ENCODE measurements at places on chromosomes 2 and 18.
A peak's percentile ranks its signal among the peaks of the same experiment; 100 is the strongest.

DNA sequence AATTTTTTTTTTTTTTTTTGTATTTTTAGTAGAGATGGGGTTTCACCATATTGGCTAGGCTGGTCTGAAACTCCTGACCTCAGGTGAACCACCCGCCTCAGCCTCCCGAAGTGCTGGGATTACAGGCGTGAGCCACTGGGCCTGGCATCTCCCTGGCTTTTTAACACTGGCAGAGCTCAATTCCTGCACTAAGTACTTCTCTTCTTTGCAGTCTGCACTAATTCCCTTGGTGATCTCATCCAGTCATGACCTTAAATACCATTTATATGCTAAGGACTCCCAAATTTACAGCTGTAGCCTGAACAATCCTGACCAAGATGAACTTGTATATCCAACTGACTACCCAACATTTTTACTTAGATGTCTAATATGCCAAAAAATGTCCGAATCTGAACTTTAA, 10.2 kb downstream of the PREPL start:
- no peak for DNase-seq

DNA sequence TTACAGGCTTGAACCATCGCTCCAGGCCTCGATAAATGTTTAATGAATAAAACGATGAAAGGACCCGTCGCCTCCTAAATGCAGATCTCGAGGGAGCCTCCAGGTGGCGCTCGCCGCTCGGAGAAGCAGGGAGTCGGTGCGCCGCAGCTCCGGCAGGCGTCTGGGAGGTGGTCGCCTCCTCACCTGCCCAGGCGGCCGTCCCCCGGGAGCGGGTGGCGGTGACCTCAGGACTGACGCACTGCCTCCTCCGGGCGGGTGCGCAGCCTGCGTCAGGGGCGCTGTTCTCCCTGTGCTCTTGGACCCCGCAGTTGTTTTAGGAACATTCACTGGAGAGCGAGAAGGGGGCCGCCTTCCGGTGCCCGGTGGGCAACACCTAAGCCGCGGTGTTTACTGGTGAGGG, 38.6 kb upstream of the POLE4 start:
- DNase-seq = peak; percentile 69

DNA sequence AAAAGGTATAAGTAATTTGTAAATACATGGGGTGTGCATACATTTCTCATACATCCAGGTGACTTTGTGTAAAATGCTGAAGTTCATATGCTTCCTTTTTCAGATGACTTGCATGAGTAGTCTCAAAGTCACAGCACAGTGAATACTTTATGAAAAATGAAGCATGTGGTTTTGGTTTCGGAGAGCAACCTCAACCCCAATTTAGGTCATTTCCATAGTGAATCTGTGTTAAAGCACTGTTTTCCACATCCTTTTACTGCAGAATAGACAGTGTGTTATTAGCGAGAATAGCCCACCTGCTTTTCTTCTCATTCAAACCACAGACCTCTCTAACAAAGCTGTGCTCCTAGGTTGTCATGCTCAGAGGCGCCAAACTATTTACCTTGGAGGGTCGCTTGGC, 204.4 kb upstream of the RASGRP3 start:
- peak; percentile 33 for DNase-seq

GRCh38 chr18:72601944-72602343, 57.8 kb upstream of the CBLN2 start:
- no peak for DNase-seq

DNA sequence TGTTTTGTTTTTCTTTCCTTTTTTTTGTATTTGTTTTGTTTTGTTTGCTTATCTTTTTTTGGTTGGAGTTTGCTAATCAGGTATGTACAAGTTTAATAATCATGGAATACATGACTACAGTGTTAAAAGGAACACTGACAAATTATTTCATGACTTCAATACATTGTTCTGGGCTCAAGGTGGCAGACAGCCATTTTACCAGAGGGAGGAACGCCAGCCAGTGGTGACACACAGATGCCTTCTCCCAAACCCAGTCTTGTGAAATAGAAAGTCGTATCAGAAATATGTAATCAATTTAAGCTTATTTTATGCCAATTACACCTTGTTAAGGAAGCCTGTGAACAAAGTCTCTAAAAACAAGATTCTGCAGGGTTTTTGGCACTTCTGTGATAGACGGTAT, 264.0 kb upstream of the EPHA4 start:
- DNase-seq = no peak

DNA sequence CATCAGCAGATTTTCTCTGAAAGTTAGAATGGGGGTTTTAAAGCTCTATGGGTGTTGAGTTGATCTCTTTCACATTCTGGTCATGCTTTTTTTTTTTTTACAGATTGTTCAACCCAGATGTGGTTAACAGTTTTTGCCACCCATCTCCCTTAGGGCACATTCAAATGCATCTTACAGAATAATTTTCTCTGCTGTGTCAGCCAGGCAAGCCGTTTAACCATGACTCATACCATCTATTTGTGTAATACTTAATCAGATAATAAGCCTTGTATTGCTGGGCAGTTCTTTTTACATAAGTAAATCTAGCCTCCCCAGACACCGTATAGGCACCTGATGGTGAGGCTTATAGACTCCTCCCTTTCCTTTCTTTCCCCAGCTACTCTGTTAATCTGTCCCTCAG, 62.0 kb downstream of the TGIF1 start:
- peak; percentile 50 for DNase-seq

DNA sequence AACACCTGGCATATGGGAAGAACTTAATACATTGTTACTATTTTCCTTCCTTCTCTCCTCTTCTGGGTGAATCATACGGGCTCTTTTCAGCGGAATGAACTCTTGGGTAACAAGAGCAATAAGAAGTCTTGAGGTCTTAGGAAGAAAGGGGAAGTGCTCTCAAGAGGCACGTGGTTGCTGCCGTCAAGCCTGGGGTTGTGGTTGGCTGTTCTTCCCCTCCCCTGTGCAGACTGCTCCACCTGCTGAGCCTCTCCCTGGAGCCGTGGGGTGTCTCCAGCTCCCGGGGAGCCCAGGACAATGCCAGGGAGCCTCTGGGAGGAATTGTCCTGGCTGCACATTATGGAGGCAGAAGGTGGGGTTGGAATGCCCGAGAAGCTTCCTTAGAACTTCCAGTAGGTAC, 19.4 kb downstream of the TOGARAM2 start:
- DNase-seq = peak; percentile 65

GRCh38 chr2:188378371-188378950, 86.8 kb downstream of the GULP1 start:
- no peak for DNase-seq

DNA sequence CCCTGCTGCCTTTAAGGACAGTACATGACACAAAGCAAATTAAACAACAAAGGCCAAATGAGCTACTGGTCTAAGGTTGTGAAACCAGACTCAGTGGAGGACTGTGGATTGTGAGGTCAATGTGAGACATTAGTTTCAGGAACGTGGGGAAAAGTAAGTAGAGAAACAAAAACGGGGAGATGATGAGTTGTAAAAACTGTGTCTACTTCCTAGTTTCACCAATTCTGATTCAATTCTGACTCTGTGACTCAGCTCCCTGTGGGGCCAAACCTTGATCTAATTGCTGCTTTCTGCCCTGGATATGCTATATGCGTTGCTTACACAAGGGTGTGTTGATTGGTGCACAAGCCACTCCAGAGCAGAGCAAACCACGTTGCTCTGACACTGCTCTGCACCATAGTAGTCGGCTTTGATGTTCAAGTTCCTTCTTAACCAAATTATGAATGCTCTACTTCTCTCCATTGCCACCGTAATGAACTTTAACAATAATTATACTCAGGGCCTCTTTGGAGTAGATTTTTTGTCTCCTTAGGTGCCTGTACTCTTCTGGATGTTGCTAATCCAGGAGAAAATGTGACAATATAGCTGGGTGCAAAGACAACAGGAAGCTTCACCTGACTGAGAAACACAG, 1640.1 kb upstream of the CELF4 start:
- DNase-seq = no peak

DNA sequence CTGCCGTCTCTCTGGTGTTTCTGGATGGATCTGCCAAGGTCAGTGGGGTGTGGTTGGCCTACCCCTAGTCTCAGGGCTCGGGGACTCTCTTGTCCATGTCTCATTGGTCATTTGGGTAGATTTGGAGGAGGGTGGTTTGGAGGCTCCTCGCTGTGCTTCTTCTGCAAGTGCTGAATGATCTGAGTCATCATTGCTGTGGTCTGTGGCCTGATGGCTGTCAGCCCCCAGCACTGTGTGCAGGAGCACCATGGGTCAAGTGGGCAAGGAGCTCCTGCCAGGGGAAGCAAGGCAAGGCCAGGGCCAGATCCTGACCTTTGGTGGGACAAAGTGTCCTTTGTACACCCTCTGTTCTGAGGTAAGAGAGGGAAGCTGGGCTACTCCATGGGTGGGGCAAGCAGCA, 221.8 kb downstream of the FHOD3 start:
- DNase-seq = no peak

- no peak for DNase-seq
These were observed 261.9 kb upstream of the SALL3 start for GRCh38 chr18:78717766-78718150.

GRCh38 chr18:34848156-34848555, 138.1 kb downstream of the DTNA start:
- DNase-seq = no peak

GRCh38 chr2:239574054-239574433, 173.2 kb upstream of the HDAC4 start:
- DNase-seq = no peak

- DNase-seq = no peak
These were observed 4.7 kb upstream of the IL1R2 start for GRCh38 chr2:101986804-101987740.

DNA sequence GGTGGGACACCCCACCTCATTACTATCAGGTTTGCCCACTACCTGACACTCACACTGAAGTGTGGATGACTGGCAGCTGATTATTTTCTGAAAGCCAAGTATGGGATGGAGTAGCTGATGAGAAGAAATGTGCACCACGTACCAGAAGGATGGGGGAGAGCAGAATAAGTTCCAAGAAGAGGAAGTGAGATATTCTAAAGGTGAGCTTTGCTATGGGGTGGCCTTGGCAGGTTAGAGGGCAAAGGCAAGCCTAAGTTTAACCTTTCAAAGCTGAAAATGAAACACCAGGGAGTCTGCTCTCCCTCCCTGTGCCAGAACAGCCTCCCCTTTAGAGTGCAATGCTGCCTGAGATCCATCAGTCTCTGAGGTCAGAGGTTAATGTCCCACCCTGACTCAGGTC, 196.1 kb upstream of the OSR1 start:
- no peak for DNase-seq

GRCh38 chr2:241088376-241088775, 13.7 kb downstream of the MTERF4 start:
- DNase-seq = no peak

DNA sequence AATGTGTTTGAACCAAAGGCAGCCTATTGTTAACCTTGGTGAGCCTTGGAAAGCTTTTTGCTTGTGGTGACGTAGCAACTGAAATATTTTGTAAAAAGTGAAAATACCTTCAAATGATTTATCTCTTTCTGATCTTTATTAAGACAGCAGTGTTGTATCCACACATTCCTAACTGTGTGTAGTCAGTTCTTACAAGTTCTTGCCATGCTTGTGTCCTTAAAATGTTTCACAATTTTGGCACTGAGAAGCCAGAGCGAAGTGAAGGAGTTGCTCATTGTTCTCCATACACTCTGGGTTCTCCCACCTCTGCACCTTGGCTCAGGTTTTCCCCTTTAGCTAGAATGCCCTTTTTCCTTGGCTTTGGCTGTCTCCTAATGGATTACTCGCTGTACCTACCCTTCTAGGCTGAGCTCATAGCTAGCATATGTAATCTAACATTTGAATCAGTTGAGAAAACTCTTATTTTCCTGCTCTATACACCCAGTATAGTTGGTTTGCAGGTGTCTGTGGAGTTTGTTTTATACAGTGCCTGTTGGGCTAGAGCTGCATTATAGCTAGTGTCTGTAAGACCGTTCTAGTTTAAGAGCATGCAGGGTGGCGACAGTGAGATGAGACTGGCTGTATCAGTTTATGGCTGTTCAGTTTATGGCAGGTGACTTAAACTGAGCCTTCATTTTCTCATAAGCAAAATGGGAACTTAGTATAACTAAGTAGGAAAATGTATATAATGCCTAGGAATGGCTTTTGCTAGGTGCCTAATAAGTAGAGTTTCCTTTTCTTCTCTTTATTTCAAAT, 45.5 kb downstream of the FMNL2 start:
- DNase-seq = no peak

DNA sequence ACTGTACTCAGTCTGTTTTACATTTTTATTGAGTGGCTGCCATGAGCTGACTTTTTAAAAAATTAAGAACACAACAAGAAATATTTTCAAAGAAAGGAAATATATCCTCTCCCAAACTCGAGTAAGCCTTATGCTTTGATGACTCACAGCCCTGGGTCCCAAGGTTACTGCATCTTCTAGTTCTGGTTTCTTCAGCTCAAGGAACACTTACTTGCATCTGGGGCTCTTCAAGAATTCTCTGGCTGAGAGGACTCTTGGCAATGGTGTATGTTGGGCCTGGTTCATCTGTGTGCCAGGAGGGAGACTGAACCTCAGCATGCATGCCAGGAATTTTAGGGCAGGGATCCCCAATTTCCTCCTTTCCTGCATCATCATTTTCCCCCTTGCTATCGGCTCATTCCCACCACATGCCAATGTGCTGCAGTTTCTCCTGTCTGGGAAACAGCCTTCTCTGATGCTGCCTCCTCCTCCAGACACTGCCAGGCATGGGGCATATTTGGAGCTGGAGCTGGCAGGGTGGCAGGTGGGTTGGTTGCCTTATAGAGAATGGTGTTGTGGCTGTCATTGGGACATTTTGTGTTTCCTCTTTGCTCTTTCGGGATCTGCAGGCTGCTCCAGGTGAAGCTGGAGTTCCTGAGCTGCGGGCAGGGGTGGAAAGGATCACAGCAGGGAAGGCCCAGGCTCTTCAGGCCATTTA, 192.2 kb upstream of the HS6ST1 start:
- no peak for DNase-seq

DNA sequence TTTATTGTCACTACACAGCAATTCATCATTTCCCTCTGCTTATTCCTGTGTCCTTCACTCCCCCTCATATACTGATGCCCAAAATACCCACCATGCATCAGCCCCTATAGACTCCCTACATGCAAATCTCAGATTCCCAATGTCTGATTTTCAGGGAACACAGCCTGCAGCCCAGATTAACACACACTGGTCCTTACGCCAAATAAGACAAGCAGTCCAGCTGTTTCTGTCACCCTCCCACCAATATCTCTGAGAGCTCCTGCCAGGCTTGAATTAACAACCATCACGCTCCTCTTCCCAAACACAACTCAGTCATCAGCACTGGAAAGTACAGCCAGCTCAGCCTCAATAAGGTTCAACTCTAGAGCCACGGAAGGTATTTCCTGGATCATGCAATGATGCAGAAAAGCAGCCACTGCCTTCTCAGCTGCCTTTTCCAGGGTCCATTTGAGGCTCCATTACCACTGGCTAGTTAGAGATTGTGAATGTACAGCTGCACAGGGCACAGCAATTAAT, 39.0 kb upstream of the SLC35F5 start:
- no peak for DNase-seq

- DNase-seq = no peak
These were observed 5.7 kb downstream of the PROC start for GRCh38 chr2:127423880-127424279.

- no peak for DNase-seq
These were observed 34.0 kb downstream of the QPCT start for GRCh38 chr2:37378411-37378810.

All from CD4-positive, alpha-beta T cell treated with Interleukin-10 for 1 hour (primary cell).